ENCODE measurements at places on chromosomes 7 and 10. TPM values are rescaled to one million over a fixed set of nuclear protein-coding genes. Genes with fewer than 3 reads are reported as not detected.

The CNNM1 gene
- 1.1 TPM for total RNA-seq

The MNX1 gene
- total RNA-seq, result not detected

The PRPS1L1 gene
- total RNA-seq, result not detected

The LRIT2 gene
- not detected for total RNA-seq

The SORBS1 gene
- total RNA-seq, result 10.1 TPM

The TLX1 gene
- total RNA-seq, result not detected

- H3K27me3 ChIP-seq, result no peaks in the 10 kb centered on the region
- H3K27ac ChIP-seq, result no peak overlapping the region
- H3K4me3 ChIP-seq, result no peak overlapping the region
- peak; percentile 25 for DNase-seq
- no peaks in the 10 kb centered on the region for H3K36me3 ChIP-seq
- H3K4me1 ChIP-seq, result peaks cover 20% of the 10 kb centered on the region
Observed at GRCh38 chr7:69677054-69677852, 79.0 kb downstream of the AUTS2 start.

DNA sequence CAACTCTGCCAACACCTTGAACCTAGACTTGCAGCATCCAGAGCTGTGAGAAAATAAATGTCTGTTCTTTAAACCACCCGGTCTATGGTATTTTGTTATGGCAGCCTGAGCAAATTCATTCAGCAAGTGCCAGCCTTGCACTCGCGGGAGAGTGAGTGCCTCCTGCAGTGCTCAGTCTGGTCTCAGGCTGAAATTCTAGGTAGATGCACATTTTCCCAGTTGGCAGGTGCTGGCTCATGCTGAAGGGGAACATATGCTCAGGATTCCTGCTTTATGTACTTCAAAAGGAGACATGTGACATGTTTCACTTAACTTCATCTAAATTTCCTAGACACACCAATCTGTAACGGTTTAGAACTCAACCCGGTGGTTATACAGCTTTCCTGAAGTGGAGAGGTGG is 170.8 kb downstream of the MGMT start:
- H3K4me3 ChIP-seq, result no peak overlapping the region
- peaks cover 36% of the 10 kb centered on the region for H3K4me1 ChIP-seq
- DNase-seq, result no peak
- H3K36me3 ChIP-seq, result no peaks in the 10 kb centered on the region
- H3K27me3 ChIP-seq, result no peaks in the 10 kb centered on the region

- no peak for DNase-seq
- no peak overlapping the region for H3K4me3 ChIP-seq
- H3K27ac ChIP-seq, result no peak overlapping the region
- no peaks in the 10 kb centered on the region for H3K36me3 ChIP-seq
- H3K27me3 ChIP-seq, result no peaks in the 10 kb centered on the region
Observed at GRCh38 chr10:3426190-3426845, 253.7 kb upstream of the PITRM1 start.

GRCh38 chr10:131973160-131973951 is 8.4 kb downstream of the BNIP3 start:
- no peaks in the 10 kb centered on the region for H3K27me3 ChIP-seq
- no peak overlapping the region for H3K27ac ChIP-seq
- H3K36me3 ChIP-seq, result peaks cover 3% of the 10 kb centered on the region
- no peak overlapping the region for H3K4me3 ChIP-seq

GRCh38 chr10:72277996-72278667 is 4.4 kb downstream of the DDIT4 start:
- H3K27ac ChIP-seq, result peak overlapping the region; percentile 80
- no peaks in the 10 kb centered on the region for H3K27me3 ChIP-seq
- no peak for DNase-seq
- H3K36me3 ChIP-seq, result peaks cover 5% of the 10 kb centered on the region

DNA sequence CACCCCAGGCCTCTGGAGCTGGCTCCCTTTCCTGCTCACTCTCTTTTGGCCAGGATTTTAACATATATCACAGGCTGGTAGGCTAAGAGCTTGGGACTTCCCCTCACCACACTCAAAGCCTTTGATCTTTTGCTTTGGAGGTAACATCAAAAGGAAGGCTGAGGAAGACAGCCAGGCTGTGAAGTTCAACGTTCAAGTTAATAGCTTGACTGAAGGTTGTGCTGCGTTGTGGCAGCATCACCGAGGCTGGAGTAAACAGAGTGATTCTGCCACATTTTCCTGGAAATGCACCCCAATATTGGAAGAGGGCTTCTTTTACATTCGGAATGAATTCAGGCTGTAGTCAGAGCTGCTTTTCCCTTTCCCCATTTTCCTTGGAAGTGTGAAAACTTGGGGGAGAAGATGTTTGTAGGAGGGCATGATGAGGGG is 57.3 kb downstream of the TCF7L2 start:
- H3K4me1 ChIP-seq, result peaks cover 19% of the 10 kb centered on the region
- H3K27ac ChIP-seq, result no peak overlapping the region
- H3K36me3 ChIP-seq, result no peaks in the 10 kb centered on the region
- no peak for DNase-seq

- no peaks in the 10 kb centered on the region for H3K27me3 ChIP-seq
- no peaks in the 10 kb centered on the region for H3K36me3 ChIP-seq
- no peak for DNase-seq
- H3K4me1 ChIP-seq, result no peaks in the 10 kb centered on the region
- no peak overlapping the region for H3K27ac ChIP-seq
- no peak overlapping the region for H3K4me3 ChIP-seq
Observed at GRCh38 chr7:40405991-40406390, 271.2 kb downstream of the SUGCT start.

GRCh38 chr7:22578007-22578733 is 78.2 kb upstream of the STEAP1B start:
- H3K27me3 ChIP-seq, result no peaks in the 10 kb centered on the region
- H3K36me3 ChIP-seq, result no peaks in the 10 kb centered on the region
- H3K27ac ChIP-seq, result no peak overlapping the region

DNA sequence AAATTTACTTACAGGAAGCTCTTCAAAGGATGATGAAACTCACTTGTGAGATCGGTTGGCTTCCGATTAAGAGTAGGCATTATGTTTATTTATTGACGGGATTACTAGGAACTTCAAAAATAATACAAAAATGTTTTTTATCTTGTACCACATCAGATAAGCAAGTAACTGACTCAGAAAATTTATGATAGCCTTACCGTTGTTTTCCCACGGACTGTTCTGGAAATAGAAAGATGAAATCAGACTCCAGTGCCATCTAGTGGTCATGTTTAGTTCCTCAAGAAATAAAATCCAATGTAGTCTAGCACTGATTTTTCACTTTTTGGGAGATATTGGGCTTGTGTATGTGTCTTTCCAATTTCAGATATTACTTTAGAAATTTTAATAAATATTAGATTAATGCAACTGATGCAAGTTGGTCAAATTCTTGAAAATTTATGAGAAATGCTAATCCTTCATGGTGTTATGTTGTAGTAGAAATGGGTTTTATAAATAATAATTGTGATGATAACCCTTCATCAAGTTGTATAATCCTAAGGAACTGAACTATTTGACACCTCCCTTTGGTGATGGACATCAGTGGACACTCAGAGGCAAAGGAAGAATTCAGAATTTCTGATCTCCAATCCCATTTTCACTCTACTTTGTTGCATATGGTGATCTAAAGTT is 168.8 kb downstream of the TMEM26 start:
- H3K4me3 ChIP-seq, result no peak overlapping the region
- DNase-seq, result peak; percentile 61

All from neural progenitor cell (in vitro differentiated cells).